ENCODE measurements at places on chromosomes 4 and X.

- H3K36me3 ChIP-seq, result peaks cover 71% of the 10 kb centered on the region
- H3K4me3 ChIP-seq, result no peak overlapping the region
- peak; percentile 93 for DNase-seq
- no peaks in the 10 kb centered on the region for H3K27me3 ChIP-seq
- peak overlapping the region; percentile 85 for H3K27ac ChIP-seq
Measured at GRCh38 chr4:57102050-57102624, 8.0 kb downstream of the IGFBP7 start.

DNA sequence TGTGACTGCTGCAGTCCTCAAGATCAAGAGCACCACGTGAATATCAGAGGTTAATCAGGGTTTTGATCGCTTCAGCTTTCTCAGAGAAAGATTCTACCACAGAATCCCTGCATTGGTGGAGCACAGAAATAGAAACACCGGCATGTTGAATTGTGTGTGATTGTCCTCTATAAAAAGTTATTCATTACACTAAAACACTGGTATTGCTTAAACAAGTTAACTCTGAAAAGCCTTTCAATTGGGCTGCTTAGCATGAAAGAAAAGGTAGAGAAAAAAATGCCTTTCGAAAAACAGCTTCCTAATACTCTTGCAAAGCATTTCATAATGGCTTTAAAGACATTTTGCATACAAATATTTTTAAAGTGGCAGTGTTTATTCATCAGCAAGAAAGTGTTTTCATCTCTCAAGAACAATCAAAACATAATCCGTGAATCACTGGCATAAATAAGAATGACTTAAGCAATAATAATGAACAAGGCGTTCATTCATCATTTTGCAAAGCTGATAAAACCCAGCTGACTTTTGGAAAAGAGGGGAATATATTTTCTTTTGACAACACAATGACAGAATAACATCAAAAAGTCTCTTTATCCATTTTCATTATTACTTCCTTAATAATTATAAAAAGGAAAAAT is 61.1 kb downstream of the HELT start:
- H3K27me3 ChIP-seq, result peaks cover 35% of the 10 kb centered on the region
- no peaks in the 10 kb centered on the region for H3K4me1 ChIP-seq
- H3K4me3 ChIP-seq, result no peak overlapping the region
- no peak for DNase-seq
- H3K27ac ChIP-seq, result no peak overlapping the region

GRCh38 chrX:130563476-130563875 is 161.7 kb downstream of the RBMX2 start:
- no peak overlapping the region for H3K4me3 ChIP-seq
- no peak overlapping the region for H3K27ac ChIP-seq
- peaks cover 3% of the 10 kb centered on the region for H3K4me1 ChIP-seq
- no peaks in the 10 kb centered on the region for H3K36me3 ChIP-seq
- H3K27me3 ChIP-seq, result no peaks in the 10 kb centered on the region
- no peak for DNase-seq

- no peaks in the 10 kb centered on the region for H3K27me3 ChIP-seq
- no peaks in the 10 kb centered on the region for H3K36me3 ChIP-seq
- DNase-seq, result no peak
- no peak overlapping the region for H3K27ac ChIP-seq
Measured at GRCh38 chr4:33980361-33980760, 2264.0 kb downstream of the ARAP2 start.

DNA sequence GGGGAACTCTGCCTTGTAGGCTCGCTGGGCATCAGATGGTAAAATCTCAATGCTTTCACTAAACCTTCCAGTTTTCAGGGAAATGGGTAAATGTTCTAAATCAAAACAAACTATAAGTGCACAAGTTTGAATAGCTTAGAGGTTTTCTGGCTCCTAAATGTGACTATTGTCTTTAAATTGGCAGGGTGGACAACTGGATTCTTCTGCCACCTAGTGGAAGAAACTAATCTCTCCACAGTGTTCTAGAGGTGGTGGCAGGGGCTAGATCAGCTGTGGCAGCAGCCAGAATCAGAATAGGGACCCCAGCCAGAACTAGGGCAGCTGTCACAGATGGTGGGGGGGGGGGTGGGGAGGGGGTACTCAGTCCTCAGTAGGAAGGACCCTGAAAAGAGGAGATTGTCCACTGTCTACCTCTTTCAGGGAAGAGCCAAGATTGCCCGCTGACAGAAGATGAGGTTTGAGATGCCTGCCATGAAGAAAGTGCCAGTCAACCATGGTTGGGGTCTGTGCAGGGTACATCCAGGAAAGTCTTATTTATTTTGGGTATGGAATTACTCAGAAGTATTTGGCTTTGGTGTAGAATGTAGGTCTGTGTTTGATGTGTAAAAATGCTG is 201.4 kb downstream of the CCNG2 start:
- peaks cover 12% of the 10 kb centered on the region for H3K27me3 ChIP-seq
- peak; percentile 21 for DNase-seq
- no peaks in the 10 kb centered on the region for H3K4me1 ChIP-seq
- no peak overlapping the region for H3K4me3 ChIP-seq

GRCh38 chr4:7854697-7855370 is 84.8 kb downstream of the AFAP1 start:
- H3K4me1 ChIP-seq, result peaks cover 78% of the 10 kb centered on the region
- no peaks in the 10 kb centered on the region for H3K27me3 ChIP-seq
- H3K4me3 ChIP-seq, result no peak overlapping the region
- no peak for DNase-seq
- peak overlapping the region; percentile 7 for H3K27ac ChIP-seq

DNA sequence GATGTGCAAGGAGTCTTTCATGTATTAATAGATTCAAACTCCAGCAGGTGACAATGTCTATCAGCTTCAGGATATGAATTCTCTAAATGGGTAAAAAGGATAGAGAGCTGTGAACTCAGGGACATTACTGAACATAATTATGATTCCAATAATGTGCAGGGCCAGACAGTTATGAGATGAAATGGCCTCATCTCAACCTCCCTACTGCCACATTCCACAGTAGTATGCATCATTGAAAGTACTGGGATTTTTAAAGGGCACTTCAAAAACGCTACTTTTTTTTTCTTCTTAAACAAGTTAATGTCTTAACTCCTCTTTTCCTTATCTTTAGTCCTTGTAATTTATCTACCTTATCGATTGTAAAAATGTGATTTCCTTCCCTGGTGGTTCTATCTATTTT is 202.0 kb downstream of the APBB2 start:
- DNase-seq, result no peak
- no peaks in the 10 kb centered on the region for H3K27me3 ChIP-seq

- no peaks in the 10 kb centered on the region for H3K36me3 ChIP-seq
- no peak overlapping the region for H3K4me3 ChIP-seq
- H3K27me3 ChIP-seq, result no peaks in the 10 kb centered on the region
Measured at GRCh38 chr4:57877047-57877458, 766.9 kb upstream of the IGFBP7 start.

- no peaks in the 10 kb centered on the region for H3K36me3 ChIP-seq
- H3K27ac ChIP-seq, result no peak overlapping the region
- no peaks in the 10 kb centered on the region for H3K27me3 ChIP-seq
- H3K4me1 ChIP-seq, result no peaks in the 10 kb centered on the region
- no peak overlapping the region for H3K4me3 ChIP-seq
Measured at GRCh38 chrX:18278449-18278848, 57.8 kb upstream of the BEND2 start.

GRCh38 chr4:90209922-90210321 is 82.7 kb downstream of the CCSER1 start:
- no peak overlapping the region for H3K27ac ChIP-seq
- no peaks in the 10 kb centered on the region for H3K27me3 ChIP-seq
- H3K36me3 ChIP-seq, result no peaks in the 10 kb centered on the region
- H3K4me1 ChIP-seq, result no peaks in the 10 kb centered on the region
- H3K4me3 ChIP-seq, result no peak overlapping the region

DNA sequence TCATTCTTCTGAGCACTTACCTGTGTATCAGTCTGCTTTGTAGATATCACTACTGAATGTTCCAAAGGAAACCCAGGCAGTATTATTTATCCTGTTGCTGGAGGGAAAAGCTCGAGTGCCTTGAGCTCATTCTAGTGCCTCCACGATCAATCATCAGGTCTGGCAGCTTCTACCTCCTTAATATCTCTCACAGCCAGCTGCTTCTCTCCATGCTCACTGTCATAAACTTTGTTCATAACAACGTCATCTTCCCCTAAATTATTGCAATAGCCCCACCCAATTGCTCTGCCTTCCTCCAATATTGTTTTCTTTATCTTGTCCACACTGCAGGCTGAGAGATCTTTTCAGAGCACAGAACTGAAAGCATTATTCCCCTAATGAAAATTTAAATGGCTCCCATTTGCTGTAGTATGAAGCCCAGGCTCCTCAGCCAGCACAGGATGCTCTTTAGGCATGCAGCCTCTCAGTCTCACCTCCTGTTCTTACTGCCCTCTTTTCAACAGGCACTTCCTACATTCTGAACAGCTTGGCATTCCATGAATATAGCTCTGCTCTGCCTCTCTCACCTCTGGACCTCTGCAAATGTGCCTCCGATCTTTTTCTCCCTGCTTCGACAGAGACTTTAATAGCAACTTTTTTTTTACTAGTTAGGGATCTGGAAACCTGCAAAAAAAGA is 504.2 kb upstream of the IGFBP7 start:
- H3K4me3 ChIP-seq, result no peak overlapping the region
- no peak overlapping the region for H3K27ac ChIP-seq
- no peaks in the 10 kb centered on the region for H3K27me3 ChIP-seq
- no peaks in the 10 kb centered on the region for H3K36me3 ChIP-seq
- DNase-seq, result no peak
- no peaks in the 10 kb centered on the region for H3K4me1 ChIP-seq

DNA sequence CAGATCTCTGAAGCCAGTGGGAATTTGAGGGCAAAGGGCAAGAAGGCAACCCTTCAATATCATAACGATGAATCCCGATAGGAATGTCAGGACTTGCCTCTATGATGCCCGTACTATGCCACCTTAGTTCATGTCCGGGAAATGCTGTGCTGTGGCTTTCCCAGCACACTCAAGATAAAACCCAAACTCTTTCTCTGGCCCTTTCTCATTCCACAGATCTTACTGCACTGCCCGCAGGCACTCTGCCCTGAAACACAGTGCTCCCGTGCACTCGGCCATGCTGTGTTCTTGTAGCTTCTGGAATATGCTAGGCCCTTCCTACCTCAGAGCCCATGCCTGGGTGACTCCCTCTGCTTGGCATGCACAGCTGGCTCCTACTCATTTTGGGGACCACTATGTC is 26.3 kb downstream of the SORCS2 start:
- no peaks in the 10 kb centered on the region for H3K27me3 ChIP-seq
- no peak overlapping the region for H3K27ac ChIP-seq
- DNase-seq, result no peak
- H3K4me1 ChIP-seq, result no peaks in the 10 kb centered on the region
- H3K36me3 ChIP-seq, result no peaks in the 10 kb centered on the region

- no peak overlapping the region for H3K27ac ChIP-seq
- no peak overlapping the region for H3K4me3 ChIP-seq
- DNase-seq, result no peak
- H3K27me3 ChIP-seq, result no peaks in the 10 kb centered on the region
- H3K4me1 ChIP-seq, result no peaks in the 10 kb centered on the region
- no peaks in the 10 kb centered on the region for H3K36me3 ChIP-seq
Measured at GRCh38 chr4:36919721-36920120, 324.8 kb upstream of the NWD2 start.

- H3K36me3 ChIP-seq, result no peaks in the 10 kb centered on the region
- no peaks in the 10 kb centered on the region for H3K4me1 ChIP-seq
- H3K4me3 ChIP-seq, result no peak overlapping the region
- H3K27ac ChIP-seq, result no peak overlapping the region
- DNase-seq, result no peak
Measured at GRCh38 chr4:2219233-2219760, 22.6 kb downstream of the HAUS3 start.

GRCh38 chrX:153775293-153776119 is 5.3 kb upstream of the SRPK3 start:
- no peaks in the 10 kb centered on the region for H3K4me1 ChIP-seq
- no peak overlapping the region for H3K4me3 ChIP-seq
- DNase-seq, result no peak
- H3K27me3 ChIP-seq, result no peaks in the 10 kb centered on the region
- no peaks in the 10 kb centered on the region for H3K36me3 ChIP-seq
- H3K27ac ChIP-seq, result no peak overlapping the region

DNA sequence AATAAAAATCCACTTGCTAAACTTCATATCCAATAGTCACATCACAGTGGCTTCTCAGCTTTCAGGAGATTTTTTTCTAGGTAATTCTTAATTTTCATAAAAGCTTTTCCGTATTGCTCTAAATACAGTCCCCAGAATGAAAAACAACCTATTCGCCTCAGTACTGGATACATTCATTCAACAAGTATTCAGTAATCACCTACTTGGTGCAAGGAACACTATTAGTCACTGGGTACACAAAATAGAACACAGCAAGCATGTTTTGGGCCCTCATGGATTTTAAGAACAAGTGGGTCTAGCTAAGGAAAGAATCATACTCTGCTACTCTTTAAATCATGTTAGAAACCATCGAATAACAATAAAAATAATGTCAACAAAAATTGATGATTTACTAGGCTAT is 2.8 kb upstream of the BEX3 start:
- no peaks in the 10 kb centered on the region for H3K27me3 ChIP-seq
- no peak overlapping the region for H3K4me3 ChIP-seq

DNA sequence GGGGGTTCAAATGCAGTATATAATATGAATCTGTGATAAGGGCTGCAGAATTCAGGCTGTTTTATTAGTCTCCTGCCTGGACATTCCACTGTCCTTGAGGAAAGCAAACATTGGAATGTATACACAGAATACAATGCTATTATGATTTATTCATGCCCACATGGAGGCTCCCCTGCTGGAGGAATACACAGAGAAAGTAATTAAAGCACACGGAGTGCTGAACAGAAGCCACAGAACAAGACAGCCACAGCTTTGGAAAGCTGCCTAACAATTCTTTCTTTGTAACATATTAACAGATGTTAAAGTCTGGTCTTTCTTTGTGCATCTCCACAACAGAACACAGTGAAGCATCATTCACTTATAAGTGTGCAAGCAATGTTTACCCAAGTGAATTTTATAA is 155.8 kb downstream of the ARAP2 start:
- no peaks in the 10 kb centered on the region for H3K27me3 ChIP-seq
- no peak overlapping the region for H3K4me3 ChIP-seq
- no peak for DNase-seq

DNA sequence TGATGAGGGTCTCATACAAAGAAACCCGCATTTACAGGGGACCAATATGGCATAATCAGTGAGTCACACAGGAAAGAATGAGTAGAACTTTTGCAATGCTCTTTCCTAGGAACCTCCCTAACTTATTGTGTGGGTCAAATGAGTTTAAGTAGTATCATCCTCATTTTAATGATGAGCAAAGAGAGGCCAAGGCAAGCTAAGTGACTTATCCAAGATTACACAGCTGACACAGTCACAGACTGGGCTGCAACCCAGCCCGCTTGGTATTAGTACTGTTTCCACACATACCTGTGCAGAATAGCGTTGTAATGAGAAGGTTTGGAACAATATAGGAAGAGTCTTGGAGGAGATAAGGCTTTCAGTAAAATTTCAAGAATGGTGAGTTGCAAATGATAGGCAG is 91.0 kb upstream of the PPP1R2C start:
- H3K27ac ChIP-seq, result no peak overlapping the region
- no peak for DNase-seq
- H3K4me1 ChIP-seq, result no peaks in the 10 kb centered on the region

- no peak for DNase-seq
- H3K4me3 ChIP-seq, result no peak overlapping the region
- H3K27me3 ChIP-seq, result no peaks in the 10 kb centered on the region
- H3K27ac ChIP-seq, result no peak overlapping the region
- peaks cover 35% of the 10 kb centered on the region for H3K36me3 ChIP-seq
Measured at GRCh38 chr4:98879515-98879914, 49.4 kb downstream of the EIF4E start.

- no peak overlapping the region for H3K4me3 ChIP-seq
- H3K4me1 ChIP-seq, result no peaks in the 10 kb centered on the region
- H3K36me3 ChIP-seq, result no peaks in the 10 kb centered on the region
- DNase-seq, result no peak
Measured at GRCh38 chr4:61380865-61381264, 180.7 kb downstream of the ADGRL3 start.
